GM18507 (cell line): ENCODE measurements at places on chromosomes 6 and 20.

DNA sequence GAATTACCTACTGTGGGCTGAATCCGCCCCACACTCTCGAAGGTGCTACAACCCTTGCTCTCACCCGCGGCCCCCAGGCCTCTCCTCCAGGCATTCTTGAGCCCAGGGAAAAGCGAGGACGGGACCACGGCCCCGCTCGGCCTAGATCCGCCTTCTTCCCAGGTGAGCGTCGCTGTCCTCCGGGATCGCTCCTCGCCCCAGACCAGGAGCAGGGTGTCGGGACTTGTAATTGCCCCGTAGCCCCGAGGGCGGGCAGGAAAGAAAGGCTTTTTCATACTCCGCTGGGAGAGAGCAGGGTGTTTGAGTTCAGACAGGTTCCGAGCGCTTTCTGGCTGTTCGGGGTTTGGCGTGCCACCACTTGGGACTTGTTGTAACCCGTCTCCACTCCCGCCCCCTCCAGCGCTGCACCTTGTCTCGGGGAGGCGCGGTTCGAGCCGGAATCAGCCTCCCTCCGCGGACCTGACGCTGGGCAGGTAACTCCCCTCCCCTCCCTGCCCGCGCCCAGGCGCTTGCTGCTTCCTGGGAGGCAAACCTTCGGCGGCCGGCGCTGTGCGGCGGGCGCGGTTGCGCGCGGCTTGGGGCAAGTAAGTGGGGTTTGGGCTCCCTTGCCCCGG, at the start of gene FAM83B:
FAM83B (plus strand) TSS at position 529 of the 614 bp plus-strand sequence. CDS start 23,476 bp downstream, outside the sequence.
- no peak for DNase-seq

DNA sequence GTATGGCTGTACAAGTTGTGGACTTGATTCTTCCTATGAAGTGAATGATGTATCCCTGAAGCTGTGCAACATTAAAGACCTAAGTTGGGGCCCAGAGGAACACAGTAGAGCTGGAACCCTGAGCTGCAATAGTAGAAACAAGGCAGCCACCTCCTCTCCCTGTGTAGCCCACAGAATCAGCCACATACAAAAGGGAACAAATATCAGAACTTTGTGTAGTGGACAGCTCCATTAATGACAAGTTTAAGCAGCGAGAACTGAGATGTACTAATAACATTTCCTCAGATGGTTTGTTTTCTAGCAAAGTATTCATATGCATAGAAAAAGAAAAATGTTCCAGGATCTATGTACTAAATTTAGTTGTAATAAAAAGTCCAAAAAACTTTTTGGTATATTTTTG, 19.2 kb downstream of the PHACTR1 start:
- no peak for DNase-seq

GRCh38 chr6:113171882-113172281, 685.3 kb upstream of the MARCKS start:
- DNase-seq = no peak

DNA sequence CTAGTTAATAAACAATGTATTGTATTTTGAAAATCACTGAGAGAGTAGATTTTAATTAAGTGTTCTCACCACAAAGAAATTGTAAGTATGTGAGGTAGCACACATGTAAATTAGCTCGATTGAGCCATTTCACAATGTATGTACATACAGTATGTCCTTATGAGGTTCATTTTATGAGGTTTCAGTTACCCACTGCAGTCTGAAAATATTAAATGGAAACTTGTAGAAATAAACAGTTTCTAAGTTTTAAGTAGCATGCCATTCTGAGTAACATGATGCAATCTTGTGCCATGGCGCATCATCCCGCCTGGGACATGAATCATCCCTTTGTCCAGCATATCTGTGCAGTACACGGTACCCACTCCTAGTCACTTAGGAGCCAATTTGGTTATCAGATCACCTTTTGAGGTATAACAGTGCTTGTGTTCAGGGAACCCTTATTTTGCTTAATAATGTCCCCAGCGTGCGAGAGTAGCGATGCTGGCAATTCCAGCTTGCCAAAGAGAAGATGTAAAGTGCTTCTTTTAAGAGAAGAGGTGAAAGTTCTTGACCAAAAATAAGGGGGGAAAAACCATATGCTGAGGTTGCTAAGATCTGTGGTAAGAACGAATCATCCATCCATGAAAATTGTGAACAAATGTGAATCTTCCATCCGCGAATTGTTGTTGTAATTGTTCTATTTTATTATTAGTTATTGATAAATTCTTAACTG, 64.7 kb downstream of the KCNS1 start:
- DNase-seq = no peak
